ENCODE measurements at places on chromosomes 13 and 19. TPM values are rescaled to one million over a fixed set of nuclear protein-coding genes. Genes with fewer than 3 reads are reported as not detected.

DNA sequence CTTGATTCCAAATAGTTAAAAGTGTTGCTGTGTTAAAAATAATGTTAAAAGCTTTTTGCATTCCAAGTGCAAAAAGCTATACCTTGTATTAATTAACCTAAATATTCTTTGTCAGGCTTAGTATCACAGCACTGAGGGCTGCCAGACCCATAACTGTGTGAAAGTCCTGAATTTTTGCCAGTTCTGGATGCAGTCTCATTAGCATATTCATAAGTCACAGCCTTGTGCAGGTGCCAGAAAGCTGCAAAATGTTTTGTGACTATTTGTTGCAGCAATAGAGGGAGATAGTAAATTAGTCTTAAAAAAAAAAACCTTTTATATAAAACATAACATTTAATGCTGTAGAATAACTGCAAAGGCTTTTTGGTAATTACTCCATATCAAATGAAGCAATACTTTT lies 56.6 kb downstream of the SLITRK1 start:
- no peak for DNase-seq

DNA sequence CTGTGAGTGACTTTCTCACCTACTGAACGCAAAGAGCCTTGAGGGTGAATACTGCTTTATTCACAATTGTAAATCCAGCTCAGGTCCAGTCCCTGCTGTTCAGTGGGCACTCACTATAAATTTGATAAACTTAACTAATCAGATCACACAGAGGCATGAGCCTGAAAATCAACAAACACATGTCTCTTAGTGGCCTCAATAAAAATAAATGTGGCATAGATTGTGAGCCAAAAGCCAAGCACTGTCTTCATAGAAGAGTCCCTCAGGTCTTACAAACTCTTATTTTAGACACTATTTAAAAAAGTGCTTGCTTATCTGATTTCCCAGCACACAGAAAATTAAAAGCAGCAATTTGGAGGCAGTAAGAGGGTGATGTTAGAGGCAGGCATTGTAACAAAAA lies 957.7 kb downstream of the SLITRK5 start:
- DNase-seq, result no peak

GRCh38 chr13:40275636-40276035 lies 390.8 kb downstream of the FOXO1 start:
- no peak for DNase-seq

DNA sequence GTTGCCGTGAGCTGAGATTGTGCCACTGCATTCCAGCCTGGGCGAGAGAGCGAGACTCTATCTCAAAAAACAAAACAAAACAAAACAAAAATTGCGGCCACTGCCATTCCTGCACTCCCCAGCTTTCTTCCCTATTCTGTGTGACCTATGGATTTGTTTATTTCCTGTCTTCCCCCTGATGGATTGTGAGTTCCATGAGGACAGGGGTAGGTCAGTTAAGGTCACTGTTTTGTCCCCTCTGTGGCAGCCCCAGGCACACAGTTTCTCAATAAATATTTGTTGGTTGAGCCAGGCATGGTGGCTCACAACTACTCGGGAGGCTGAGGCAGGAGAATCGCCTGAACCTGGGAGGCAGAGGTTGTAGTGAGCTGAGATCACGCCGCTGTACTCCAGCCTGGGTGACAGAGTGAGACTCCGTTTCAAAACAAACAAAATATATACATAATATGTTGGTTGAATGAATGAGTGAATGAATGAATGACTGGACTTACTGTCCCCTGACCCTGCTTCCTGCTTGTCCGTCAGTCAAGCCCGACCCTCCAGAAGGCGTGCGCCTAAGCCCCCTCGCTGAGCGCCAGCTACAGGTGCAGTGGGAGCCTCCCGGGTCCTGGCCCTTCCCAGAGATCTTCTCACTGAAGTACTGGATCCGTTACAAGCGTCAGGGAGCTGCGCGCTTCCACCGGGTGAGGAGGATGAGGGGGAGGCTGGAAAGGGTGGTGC lies 5.0 kb downstream of the EBI3 start:
- DNase-seq, result no peak

- DNase-seq, result no peak
Measured at GRCh38 chr13:26656919-26657318, 99.4 kb downstream of the WASF3 start.

DNA sequence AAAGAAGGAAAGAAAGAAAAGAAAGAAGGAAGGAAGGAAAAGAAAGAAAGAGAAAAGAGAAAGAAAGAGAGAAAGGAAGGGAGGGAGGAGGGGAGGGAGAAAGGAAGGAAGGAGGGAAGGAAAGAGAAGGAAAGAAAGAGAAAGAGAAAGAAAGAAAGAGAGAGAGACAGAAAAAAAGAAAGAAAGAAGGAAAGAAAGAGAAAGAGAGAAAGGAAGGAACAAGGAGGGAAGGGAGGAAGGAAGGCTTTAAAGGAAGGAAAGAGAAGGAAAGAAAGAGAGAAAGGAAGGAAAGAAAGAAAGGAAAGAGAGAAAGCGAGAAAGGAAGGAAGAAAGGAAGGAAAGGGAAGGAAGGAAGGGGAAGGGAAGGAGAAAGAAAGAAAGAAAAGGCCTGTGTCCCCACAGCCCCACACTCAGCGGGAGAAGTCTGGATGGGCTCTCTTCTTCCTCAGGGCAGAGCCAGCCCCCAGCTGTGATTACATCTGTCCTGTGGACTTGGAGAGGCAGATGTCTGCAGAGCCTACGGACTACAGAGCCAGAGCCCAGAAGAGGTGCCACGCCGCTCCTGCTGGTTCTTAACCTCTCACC lies 9.6 kb downstream of the PTPRH start:
- DNase-seq, result no peak

GRCh38 chr13:41709511-41709910 lies 251.4 kb downstream of the VWA8 start:
- DNase-seq, result no peak

- DNase-seq, result no peak
Measured at GRCh38 chr13:33191425-33192210, 93.9 kb downstream of the STARD13 start.

DNA sequence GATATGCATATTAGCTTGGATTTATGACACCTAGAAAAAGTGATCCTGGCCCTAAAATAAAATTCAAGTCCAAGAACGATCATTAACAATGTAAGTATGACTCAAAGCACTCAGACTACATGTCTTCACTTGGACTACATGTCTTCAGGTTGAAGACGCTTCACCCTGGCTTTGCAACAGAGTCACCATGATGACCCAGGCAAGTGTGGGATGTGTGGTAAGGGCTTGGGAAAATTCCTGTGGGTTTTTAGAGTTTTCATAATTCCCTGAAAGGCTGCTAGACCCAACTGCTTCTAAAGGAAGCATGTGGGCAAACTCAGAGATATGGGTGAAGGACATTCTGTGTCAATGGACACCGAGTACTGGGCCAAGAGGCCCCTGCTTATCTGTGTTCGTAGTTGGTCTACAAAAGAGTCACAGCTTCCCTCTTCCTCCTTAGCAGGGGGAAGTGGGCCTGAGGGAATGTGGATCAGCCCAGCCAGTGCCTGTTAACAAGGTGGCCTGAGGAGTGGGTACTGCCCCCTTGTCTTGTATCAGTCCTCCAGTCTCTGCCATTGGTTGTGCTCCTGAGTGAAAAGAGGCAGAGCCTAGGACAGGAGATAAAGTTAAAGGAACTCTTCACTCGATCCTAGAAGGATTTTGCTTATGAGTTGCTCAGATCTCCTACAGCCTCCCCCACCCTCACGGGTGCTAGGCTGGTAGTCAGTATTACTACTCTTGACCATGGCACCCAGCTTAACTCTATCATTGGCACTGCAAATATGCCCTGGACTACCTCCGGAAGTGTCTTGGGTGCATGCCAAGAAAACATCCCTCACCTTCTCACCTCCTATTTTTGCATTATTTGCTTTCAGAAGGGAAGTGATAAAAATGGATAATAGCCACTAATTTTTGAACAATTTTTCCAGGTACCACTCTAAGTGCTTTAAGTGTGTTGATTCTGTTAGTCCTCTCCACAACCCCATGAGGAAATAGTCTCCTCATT lies 406.3 kb downstream of the COG6 start:
- DNase-seq, result no peak

DNA sequence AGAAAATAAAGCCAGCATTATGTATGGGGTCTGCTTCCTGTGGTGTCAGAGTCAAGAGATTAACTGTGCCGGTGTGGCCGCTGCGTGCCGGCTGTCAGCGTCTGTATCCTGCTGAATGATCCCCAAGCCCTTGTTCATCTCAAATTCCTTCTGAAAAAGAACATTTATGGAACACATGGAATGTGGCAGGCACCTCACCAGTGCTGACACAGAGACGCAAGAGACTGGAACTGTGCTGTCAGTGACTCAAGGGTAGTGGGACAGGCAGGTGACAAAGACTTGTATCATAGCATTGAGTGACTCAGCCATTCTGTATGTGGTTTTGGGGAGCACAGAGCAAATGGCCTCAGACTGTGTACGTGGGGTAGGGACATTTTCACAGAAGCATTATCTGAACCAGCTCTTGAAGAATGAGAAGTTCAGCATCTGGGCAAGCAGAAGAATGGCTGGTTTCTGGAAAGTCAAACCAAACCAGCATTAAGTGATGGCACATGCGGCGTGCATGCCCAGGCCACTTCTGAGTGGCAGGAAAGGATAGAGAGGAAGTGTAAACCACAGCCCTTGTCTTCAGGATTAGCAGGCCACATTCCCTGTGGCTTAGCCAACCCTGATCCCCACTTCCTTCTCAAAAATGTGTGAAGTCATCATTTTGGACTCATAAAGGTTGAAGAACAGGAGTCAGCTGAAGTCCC lies 54.0 kb upstream of the IRS2 start:
- DNase-seq, result no peak

GRCh38 chr19:28330831-28331230 lies 882.1 kb downstream of the UQCRFS1 start:
- DNase-seq, result no peak

DNA sequence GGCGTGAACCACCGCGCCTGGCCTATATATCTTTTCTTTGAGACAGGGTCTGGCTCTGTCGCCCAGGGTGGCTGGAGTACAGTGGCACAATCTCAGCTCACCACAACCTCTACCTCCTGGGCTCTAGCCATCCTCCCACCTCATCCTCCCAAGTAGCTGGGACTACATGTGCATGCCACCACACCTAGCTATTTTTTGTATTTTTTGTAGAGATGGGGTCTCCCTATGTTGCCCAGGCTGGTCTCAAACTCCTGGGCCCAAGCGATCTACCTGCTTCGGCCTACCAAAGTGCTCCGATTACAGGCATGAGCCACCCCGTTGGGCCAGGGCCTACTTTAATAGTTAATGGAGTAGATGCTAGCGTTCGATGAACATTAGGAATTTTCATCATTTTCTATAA lies 3.4 kb downstream of the TNPO2 start:
- no peak for DNase-seq

GRCh38 chr19:15466851-15467733 lies 2.7 kb upstream of the RASAL3 start:
- DNase-seq, result no peak

- DNase-seq, result no peak
Measured at GRCh38 chr19:5447700-5448311, 7.4 kb upstream of the ZNRF4 start.

GRCh38 chr19:48819366-48819816 lies 8.6 kb upstream of the BCAT2 start:
- no peak for DNase-seq

DNA sequence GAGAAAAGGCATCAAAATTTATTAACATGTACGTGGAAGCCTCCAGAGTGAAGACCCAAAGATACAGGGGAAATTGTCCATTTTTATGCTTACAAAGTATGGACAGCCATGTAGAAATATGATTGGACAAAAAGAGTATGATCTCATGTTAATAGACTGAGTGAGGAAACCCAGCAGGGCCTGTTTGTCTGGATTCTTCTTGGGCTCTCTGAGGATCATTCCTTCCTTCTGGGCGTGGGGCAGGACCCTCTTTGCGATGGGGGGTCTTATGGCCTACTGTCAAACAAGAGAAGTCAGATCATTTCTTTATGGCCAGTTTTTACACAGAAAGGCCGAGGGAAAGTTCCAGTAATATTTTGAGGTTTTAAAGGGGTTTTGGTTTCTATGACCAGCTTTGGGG lies 110.8 kb downstream of the ESD start:
- no peak for DNase-seq

Gene LEUTX
- total RNA-seq, result not detected

Gene PABPC3
- total RNA-seq, result 0.35 TPM

Gene LRP3
- total RNA-seq, result not detected

Gene ZNF610
- total RNA-seq, result 1.1 TPM

Gene MCEMP1
- not detected for total RNA-seq

Gene IGSF23
- total RNA-seq, result not detected

Gene IL12RB1
- 19.9 TPM for total RNA-seq

Gene ZSCAN4
- not detected for total RNA-seq

Measured in activated B cell treated with CpG ODN at 0.5 μM for 24 hours (primary cell).